ENCODE measurements at places on chromosomes 6 and 20.

DNA sequence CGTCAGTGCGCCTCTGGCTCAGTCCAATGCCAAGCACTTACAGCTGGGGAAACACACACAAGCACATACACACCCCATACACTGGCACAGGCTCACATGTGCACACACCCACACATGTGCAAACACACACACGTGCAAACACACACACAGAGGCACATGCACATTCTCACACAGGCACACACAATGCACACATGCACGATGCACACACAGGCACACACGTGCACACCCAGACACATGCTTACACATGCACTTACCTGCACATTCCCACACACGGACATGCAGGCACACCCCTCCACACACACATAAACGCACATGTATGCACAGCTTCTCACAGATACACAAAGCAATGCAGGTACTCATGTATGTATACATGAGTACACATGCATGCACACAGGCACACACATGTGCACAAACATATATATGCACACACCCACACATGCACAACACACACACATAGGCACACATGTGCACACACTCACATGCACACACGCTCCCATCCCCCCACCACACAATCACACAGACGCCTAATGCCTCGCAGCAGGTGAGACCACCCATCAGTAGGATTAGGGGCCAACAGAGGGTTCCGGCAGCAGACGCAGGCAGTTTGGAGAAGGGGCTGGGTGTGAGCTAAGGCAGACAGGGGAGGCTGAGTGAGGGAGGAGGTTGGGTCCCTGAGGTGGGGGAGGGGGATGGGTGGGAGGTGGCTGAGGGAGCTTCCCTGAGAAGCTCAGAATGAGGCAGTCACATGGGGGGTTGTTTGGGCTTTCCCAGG lies 71.2 kb upstream of the SLCO4A1 start:
- no peak for DNase-seq

- no peak for DNase-seq
These were observed 91.3 kb downstream of the AKAP7 start for GRCh38 chr6:131226459-131227157.

DNA sequence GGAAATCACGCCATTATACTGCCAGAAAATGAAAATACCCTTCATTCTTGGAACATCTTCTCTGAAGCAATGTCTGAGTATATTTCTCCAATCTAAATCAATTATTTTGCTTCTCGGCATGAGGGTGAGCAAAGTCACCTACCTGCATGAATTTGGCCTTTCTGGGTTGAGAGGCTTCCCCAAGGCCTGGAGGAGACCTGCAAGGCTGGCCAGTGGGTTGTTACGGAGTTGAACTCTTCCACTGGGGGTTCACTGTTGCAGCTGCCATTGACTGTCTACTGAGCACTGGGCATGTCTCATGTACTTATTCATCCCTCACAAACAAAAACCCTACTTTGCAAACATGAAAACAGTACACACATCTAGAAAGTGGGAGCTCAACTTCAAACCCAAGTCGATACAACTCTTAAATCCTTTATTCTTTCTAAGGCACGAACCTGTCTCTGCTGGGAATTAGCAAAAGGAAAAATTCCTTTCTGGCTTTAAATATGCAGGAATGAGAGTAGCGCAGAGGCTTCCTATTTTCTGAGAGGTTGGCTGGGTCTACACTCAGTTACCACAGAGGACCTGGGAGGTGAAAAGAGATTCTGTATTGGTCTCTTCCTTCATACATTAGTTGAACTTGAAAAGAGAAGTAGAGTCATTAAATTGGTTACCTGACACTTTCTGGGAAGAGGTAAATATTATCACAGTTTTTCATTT lies 87.6 kb upstream of the SGK1 start:
- no peak for DNase-seq

DNA sequence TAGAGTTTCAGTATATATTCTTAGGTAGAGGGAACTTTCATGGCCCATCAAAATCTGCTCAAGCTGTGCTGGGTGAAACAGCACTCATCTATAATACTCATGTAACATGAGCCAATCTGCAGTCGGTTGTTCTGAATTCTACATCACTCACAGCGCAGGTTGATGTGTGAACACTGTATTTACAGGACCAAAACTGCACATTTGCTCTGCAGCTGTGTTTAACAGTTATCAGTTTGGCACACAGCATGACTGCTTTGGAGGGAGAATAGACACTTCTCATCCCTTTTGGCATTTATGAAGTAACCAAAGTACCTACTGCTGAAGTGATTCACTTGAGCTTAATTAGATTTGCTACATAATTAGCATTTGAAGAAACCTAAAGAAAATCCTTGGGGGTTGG lies 225.1 kb downstream of the BCKDHB start:
- no peak for DNase-seq

DNA sequence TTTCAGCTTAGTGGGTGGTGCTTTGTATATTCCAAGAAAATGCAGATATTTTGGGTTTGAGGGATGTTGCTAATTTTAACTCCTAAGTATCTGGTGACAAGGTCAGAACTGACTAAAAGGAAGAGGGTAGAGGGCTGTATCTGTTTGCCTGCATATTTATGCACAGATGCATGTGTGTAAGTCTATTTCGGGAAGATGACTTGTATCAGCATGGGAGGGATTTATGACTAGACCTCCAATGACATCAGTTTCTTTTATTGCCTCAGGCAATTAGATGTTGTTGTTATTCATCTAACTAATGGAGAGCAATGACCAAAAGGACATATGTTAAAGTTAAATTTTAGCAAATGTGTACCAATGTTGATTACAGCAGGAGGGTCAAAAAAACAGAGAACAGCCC lies 734.3 kb downstream of the QKI start:
- DNase-seq = no peak

DNA sequence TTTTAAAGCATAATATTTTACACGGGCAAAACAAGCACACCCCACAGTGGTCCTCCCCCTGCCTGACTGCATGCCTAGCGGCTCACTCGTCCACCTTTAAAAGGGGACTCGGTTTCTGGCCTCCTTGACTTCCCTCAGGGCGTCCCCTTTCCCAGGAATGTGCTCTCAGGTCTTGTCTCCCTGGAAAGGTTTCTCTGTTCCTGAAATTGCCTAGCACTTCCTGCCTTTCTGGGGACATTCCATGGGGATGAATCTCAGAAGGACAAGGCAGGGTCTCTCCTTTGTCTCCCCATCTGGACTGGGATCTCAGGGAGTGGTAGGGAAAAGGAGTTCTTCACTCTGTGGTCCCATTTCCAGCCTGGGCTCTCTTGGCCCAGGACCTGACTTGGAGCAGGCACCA lies 4.9 kb downstream of the TCF15 start:
- no peak for DNase-seq

DNA sequence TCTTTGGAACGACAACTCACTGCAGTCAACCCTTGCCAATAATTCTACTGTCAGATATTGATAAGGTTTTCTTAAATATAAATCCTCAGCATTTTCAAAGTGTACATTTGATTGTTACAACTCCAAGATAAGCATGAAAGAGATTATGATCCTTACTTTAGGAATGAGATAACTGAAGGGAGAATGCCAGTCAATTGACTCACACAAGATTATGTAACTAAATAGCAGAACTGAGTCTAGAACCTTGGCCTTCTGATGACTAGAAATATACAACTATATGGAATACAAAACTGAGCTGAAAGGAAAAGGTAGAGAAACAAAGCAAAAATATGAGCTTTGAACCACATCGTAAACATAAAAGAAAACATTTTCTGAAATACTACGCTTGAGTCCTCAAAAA lies 26.9 kb upstream of the STXBP5 start:
- no peak for DNase-seq

DNA sequence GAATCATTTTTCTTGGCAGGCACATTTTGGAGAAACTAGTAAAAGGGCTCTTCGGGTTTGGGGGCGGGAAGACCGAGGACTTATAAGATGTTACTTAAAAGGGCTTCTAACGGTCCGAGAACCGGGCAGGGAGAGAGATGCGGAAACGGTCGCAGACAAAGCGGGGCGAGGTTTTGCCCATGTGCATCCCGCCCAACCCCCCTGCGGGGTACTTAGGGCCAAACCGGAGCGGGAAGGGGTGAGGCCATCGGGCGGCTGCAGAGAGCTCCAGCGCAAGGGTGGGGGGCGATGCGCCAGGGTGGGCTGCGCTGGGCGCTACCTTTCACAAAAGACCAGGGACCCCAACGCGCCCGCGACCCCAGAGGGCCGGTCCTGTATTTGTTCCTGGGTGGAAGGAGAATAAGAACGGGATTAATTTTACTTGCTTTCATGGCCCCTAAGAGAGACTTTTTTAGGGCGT lies 616 bp downstream of the TUBB start:
- DNase-seq = peak; percentile 80

- DNase-seq = no peak
These were observed 153.0 kb downstream of the CFAP61 start for GRCh38 chr20:20205141-20205861.

DNA sequence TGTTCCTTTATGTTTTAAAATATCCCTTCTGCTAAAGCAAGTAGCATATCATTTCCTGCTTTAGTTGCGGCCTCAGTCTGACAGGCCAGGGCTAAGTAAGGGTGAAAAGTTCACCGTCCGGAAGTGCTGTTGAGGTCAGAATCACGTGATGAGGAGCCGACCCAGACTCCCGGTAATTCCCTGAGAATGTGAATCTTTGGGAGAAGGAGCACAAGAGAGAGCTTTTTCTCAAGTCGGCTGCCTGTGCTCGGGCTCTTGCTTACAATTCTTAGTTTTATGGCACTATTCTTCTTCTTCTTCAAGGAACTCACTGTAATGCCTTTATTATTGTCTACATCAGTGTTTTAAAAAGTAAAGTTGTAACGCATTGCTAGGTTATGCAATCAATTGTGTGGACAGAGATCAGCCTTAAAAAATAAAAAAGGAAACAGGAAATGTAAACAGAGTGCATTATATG lies 309.3 kb downstream of the PRL start:
- peak; percentile 75 for DNase-seq

DNA sequence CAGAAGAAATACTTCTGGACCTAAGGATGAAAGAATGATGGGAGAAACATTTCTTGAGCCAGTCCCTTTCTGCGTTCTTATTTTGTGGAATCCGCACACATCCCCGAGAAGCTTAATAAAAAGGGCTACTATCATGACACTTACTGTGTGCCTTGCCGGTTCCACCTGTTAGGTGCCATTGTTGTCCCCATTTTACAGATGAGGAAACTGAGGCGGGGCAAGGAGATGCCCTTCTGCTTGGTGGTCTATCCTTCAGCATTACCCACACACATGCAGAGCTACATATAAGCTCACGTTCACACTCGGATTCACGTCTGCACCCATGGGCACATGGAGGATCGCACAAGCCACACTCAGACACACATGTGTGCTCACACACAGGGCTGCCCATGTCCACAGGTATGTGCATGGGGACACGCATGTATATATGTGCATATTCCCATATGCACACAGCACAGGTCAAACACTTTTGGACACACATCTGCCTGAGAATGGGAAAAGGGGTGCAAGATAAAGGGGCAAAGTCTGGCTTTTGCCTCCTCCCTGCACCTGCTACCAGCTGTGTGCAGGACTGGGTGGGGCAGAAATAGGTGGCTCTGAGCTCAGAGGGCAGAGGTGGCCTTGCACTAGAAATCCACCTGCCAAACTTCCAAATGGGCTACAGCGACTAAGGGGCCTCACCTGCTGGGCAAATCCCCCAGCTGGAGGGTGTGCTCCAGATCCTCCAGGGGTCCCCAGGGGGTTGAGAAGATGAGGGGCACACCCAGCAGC lies 30.5 kb upstream of the ADA start:
- DNase-seq = no peak

DNA sequence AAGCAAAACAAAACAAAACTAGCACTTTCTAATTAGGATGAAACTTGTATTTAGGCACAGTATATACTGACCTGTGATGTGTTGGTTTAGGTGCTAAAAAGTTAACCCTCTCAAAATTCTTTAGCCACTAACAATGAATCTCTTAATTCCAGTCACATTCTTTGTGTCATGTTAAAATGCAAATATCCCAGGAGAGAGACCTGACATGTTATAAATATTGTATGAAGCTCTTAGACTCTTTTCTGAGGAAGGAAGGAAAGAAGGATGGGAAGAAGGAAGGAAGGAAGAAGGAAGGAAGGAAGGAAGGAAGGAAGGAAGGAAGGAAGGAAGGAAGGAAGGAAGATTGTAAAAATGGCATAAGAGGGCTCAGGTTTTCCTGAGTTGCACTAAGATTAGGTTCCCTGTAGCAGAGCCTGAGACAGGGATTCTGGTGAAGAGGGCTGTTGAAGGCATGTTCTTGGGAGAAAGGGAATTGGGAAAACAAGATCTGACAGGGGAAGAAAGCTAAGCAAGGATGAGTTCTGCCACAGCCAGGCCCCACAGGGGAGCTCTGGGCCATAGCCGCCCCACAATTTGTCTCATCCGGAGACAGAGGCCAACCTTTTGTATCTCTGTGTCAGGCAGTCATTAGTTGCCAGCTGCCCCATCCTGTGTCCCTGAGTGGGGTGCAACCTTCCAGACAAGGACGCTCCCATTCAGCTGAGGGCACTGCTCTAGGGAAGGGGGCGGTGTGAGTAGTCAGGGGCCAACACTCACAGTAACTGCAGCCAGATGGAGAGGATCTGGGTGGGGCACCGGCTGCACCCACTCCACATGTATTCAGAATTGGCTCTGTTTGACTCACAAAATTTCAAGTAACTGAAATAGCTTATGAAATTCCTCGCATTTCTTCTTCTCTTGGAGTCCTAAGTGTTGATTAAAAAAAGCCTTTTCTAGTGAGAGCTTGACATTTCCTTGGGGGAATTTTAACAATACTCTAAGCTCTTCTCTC lies 189.3 kb upstream of the ARG1 start:
- DNase-seq = peak; percentile 69

- DNase-seq = no peak
These were observed 181.0 kb downstream of the JARID2 start for GRCh38 chr6:15426901-15427300.

GRCh38 chr20:61499859-61500554 lies 247.9 kb downstream of the CDH4 start:
- DNase-seq = peak; percentile 47

- DNase-seq = peak; percentile 84
These were observed 115.9 kb downstream of the FYN start for GRCh38 chr6:111757342-111757741.

Measured in GM23248 (cell line).